Left ventricle myocardium superior (tissue), 1 donor: ENCODE measurements at places on chromosomes 12 and 14.

- DNase-seq, result no peak
Observed at GRCh38 chr14:73494593-73494992, 3.9 kb downstream of the RIOX1 start.

- DNase-seq, result no peak
Observed at GRCh38 chr12:25524366-25524765, 28.7 kb downstream of the LMNTD1 start.

GRCh38 chr14:30214461-30215090, 286.9 kb upstream of the PRKD1 start:
- DNase-seq, result no peak

GRCh38 chr12:59619461-59620240, 23.8 kb downstream of the SLC16A7 start:
- DNase-seq, result no peak

- no peak for DNase-seq
Observed at GRCh38 chr14:74360163-74360562, 11.9 kb downstream of the VRTN start.

- no peak for DNase-seq
Observed at GRCh38 chr14:35368139-35368460, 36.4 kb downstream of the NFKBIA start.

- DNase-seq, result no peak
Observed at GRCh38 chr12:15751741-15752140, 37.4 kb downstream of the EPS8 start.
